NCI-H1417 (cell line): ENCODE measurements at places on chromosomes 5 and 9.

GRCh38 chr9:27511771-27512170, 12.3 kb upstream of the IFNK start:
- no peak for DNase-seq

DNA sequence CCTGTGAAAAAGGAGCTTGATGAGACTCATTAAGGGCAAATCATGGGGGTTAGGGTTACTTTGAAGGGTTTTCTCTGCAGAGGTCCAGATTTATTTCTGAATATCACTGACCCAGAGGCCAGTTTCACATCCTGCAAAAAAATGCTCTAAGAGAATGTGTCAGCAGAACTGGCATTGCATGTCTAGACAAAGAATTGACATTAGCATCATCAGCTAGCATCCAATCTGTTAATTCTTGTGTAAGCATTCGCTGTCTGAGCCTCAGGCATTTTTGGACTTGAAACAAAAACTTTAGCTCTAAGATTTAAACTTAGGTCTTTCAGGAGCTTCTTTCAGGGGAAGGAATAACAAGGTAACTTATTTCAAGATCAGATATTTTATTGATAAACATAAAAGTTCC, 187.9 kb upstream of the ELL2 start:
- DNase-seq = no peak

GRCh38 chr9:125989524-125990180, 242.5 kb downstream of the PBX3 start:
- no peak for DNase-seq

- no peak for DNase-seq
These were observed 73.2 kb upstream of the RAPGEF1 start for GRCh38 chr9:131813116-131813515.

- no peak for DNase-seq
These were observed 265.1 kb upstream of the MVB12B start for GRCh38 chr9:126061575-126061974.

GRCh38 chr9:90578126-90578815, 64.4 kb downstream of the DIRAS2 start:
- no peak for DNase-seq

DNA sequence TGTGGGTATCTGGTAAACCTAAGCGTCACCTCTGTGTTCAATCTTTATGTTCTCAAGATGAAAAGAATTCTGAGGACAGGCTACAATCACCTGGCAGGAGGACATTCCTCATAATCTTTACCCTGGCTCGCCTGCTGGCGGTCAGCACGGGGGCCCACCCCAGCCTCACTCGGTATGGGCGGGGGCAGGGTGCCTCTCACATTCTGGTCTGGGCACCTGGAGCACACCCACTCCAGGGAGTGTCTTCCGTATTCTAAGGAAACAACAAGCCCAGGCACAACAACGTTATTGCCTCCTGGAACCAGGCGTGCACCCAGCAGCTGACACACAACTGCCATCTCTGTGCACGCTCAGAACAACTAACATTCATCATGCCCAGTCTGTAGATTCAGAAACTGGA, 179.8 kb downstream of the ROR2 start:
- DNase-seq = no peak

- DNase-seq = peak; percentile 47
These were observed 303.5 kb downstream of the PLK2 start for GRCh38 chr5:58156361-58156760.

DNA sequence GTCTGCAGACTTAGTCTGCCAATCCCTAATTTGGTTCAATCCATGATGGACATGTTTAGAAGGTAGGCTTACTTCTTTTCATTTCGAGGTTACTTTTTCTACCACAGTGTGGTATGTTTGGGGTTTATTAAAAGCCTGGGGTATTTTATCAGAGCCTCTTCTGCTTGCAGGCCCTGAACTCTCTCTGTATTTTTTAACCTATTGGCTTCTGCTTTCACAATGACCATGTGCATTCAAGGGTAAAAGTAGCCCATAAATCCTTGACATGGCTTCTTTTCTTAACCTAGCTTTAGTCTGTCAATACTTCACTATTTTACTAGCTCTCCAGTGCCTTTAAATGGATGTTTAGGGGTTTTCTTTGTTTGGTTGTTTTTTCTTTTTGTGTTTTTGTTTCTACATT, 286.6 kb downstream of the FER start:
- no peak for DNase-seq

- DNase-seq = no peak
These were observed 138.7 kb downstream of the UGCG start for GRCh38 chr9:112035166-112035826.

DNA sequence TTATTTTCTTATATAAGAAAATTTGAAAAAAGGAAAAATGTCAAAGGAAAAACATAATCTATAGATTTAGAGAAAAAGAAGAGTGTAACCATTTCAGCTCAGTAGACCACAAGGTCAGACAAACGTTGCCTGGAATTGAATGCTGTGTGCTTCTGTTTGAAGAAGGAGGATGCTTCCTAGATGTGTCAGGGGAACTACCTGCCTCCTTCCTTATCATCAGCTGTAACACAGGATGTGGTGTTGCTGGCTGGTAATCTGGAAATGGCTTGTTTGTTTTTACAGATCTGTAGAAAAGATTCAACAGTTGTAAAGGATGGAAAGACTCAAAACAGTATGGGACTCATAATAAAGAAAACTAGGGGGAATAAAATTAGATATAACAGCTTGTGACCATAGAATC, 160.7 kb upstream of the MEF2C start:
- DNase-seq = no peak

- no peak for DNase-seq
These were observed 11.4 kb upstream of the PTGDS start for GRCh38 chr9:136965771-136966484.

DNA sequence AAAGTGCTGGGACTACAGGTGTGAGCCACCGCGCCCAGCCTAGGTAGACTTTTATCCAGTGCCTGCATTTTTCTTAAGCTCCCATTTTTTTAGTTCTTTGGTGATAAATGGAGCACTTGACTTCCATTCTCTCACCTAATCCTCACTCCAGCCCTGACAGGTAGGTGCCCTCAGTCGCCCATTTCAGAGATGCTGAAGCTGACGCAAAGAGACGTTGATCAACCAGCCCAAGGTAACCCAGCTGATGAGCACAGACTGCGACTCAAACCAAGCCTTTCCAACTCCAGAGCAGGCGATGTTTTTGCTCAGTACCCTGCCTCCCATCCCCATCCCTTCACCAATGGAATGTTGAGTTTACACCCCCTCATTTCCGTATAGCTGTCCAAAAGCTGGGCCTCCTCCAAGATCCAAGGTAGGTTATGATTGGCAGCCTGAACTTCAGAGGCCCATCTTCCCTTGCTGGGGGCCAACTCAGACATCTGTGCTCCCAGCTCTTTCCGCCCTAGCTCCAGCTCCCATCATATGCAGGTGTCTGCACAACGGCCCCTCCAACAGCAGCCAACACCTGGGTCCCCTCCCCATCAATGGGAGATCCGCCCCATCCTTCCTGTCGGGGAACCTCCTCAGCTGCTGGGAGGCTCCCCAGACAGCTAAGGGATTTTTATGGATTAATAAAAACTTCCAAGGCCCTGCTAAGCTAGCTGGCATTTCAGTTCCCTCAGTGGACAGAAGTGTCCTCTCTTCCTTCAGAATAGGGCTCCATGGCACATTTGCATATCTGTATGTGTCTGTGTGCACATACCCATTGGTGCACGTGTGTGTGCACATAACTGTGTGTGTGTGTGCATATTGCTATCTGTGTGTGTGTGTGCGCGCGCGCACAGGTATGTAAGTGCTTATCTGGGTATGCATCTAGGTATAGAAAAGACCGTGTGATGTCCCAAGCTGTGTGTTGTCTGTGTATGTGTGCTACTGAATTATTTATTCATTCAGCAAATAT, 39.3 kb upstream of the VDAC1 start:
- DNase-seq = no peak

- no peak for DNase-seq
These were observed 151.5 kb downstream of the RGS3 start for GRCh38 chr9:113614843-113615648.

- peak; percentile 67 for DNase-seq
These were observed 19.5 kb downstream of the MAP1B start for GRCh38 chr5:72126796-72127195.

GRCh38 chr9:95649801-95650213, 133.0 kb upstream of the PTCH1 start:
- DNase-seq = no peak

DNA sequence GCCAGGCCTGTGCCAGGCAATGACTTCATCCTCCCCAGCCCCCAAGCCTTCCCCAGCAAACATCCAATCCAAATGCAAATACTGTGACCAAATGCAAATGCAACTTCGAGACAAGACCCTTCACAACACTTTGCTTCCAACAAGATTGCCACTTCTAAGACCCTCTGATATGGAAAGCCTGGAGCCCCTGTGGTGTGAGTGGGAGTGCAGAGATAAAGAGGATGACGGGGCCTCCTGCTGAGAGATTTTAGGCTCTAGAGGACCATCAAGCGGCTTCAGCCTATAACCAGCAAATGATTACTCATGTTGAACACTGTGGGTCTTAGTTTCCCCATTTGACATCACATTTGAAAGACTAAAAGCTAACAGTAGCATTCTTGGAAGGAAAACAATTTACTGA, 46.6 kb upstream of the GABRP start:
- no peak for DNase-seq

DNA sequence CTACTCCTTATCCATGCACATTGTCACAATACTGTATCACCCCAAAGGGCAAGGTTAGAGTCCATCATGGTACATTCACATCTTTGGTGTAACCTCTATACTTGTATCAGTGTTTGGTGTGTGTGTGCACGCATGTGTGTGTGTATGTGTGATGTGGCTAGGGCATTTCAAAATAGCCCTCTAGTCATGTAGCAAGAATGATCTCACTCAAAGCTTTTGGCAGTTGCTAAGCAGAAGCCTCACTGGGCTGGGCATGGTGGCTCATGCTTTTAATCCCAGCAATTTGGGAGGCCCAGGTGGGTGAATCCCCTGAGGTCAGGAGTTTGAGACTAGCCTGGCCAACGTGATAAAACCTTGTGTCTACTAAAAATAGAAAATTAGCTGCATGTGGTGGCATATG, 245.3 kb downstream of the ADGRV1 start:
- DNase-seq = no peak

DNA sequence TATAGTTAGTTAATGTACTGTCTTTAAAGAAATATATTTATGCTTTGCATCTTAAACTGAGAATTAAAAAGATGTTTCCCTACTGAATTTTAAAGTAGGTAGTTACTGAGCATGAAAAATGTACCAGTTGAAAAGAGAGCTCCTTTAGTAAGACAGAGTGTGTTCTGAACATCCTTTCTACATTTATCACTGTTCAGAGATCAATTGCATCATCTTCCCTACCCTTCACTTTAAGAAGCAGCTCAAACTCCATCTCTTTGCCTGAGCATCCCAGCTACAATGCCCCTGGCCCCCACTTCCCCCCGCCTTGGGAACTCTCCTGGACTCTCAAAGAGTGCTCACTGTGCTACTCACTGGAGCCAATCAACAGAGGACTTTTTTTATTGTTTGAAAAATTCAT, 164.7 kb downstream of the GNAQ start:
- no peak for DNase-seq

DNA sequence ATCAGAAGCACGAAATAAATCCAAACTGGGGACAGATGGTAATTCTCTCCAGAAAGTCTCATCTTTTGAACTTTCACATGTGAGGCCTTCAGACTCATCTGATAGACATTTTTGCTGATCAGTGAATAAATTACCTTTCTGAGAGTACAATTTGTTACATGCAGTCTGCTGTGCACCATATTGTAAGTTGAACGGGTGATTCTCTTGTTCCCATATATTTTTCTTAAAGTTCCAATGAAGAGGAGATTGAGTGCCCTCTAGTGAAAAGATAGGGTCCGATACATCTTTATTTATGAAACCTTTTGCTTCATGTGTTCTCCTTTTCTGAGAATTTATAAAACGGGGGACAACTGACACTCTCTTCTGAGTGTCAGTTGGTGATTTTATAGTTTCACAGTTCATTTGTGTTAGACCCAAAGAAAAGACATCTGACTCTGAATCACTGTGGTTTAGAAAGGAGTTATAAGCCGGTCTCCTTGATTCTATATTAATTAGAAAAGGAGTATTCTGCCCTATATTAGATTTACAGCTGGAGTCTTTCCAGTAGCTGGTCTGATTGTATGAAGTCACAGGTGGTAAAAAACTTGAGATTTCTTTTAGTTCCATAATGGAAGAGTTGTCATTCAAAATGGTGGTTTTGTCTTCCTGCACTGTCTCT, 30.4 kb downstream of the GNG10 start:
- peak; percentile 46 for DNase-seq

DNA sequence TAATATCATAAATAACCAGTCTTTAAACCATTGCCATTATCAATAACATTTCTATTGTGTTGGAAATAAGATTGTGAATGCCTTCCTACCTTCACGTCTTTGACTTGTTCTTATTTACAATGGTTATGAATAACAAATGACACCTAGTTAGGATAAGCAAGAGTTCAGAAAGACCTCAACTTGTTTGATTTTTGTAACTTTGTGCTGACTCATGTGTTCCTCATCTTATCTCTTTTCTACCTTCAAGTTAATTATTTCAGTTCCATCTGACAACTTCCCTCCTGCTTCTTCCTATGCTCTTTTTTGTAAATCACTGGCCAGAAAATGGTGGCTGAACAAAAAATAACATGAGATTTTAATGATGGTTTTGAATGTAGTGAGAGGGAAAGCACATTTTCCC, 538.5 kb upstream of the TUSC1 start:
- no peak for DNase-seq

DNA sequence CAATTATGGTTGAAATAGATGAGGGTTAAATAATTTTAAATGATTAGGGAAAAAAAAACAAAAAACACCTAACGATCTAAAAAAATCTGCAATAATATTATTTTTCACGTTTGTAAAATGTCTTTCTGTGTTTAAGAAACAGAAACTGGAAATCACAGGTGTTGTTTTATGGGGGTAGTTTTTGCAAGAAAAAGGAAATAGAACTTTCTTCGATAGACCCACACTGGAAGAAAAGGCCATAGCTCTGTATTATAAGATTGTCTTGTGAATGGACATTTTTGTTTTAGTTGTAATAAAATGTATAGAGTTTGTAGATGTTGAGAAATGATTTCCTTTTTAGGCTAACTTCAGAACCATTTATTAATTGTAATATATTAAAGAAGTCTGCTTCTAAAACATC, 5.5 kb downstream of the CSNK1G3 start:
- no peak for DNase-seq

GRCh38 chr5:36728697-36729543, 122.5 kb downstream of the SLC1A3 start:
- DNase-seq = peak; percentile 40

GRCh38 chr9:106868565-106868964, 5.6 kb downstream of the ZNF462 start:
- no peak for DNase-seq

GRCh38 chr5:75335952-75336614, 937 bp upstream of the HMGCR start:
- peak; percentile 68 for DNase-seq

DNA sequence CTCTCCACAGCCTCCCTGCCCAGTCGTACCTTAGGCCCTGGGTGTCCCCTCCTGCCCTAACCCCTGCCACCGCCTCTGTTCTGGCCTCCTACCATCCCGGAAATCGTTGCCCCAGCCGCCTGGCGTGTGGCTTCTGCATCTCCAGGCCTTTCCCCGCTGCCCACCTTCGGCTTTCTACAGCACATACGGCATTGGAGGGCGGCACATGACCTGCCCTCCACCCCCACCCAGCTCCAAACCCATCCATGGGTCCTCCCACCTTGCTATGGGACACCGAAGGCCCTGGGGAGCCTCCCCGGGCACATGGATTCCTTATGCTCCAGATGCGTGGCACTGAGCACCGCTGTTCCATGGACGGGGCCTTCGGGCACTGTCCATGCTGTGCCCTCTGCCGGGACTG, 32.0 kb downstream of the FGF18 start:
- no peak for DNase-seq
